D721Med (cell line): ENCODE measurements at places on chromosomes 5 and 9.

DNA sequence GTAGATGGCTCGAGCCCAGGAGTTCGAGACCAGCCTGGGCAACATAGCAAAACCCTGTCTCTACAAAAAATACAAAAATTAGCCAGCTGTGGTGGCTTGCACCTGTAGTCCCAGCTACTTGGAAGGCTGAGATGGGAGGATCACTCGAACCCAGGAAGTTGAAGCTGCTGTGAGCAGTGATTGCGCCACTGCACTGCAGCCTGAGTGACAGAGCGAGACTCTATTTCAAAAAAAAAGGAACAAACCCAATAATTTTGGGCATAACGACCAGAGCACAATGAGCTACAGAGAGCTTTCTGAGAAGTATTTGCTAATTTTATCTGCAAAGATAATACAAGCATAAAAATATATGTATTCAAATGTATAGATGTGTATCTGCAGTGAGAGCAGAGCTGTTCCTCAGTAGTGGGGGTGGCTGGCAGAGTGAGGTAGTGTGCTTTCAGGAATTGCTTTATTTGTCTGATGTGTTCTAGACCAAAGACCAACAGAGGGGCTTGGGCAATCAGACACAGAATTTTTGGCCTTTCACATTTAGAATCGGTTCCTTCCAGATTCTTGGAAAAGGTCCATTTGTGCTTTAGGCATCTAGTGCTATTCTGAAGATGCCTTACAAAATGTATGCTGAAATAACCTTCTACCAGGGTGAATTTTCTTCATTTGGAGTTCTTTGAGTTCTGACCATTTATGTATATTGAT lies 5.2 kb downstream of the DOCK8 start:
- no peak for DNase-seq

DNA sequence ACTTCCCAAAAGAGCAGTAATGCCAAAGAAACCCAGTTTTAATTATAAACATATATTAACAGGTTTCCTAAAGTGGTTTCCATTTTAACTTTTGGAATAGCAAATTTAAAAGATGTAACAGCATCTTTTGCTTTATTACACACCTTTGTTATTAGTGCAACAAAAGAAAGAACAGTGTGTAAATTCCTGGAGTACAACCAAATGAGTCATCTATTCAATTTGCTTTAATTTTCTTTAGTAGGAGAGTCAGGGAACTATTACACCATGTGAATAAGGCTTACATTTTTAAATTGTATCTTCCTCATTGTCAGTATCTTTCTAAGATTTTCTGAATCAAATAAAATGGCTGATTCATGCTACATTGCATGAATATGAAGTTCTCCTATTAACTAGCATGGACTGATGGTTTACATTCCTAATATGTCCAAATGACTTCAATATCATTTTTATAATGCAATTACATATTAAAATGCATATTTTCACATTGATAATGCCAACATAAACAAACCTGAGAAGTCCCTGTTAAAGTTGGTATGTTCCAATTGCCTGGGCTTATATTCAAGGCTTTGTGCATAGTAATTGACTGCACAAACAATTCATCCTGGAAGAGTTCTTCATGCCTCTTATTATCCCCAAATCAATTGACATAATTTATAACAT lies 22.5 kb downstream of the EDIL3 start:
- DNase-seq, result no peak

DNA sequence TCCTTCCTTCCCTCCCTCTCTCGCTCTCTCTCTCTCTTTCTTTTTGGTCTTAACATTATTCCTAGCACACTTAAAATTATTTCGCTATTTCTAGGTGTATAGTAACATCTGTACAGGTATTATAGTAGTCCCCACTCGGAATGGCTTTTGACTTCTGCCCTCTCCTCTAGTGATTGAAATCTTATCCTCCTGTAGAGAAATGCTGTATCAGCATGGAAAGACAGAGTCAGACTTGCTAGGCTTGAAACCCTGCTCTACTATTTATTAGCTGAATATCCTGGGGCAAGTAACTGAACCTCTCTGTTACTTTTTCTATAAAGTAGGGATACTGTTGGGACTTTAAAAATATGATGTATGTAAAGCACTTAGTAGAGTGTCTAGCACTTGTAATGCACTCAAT lies 681.9 kb upstream of the C9orf72 start:
- DNase-seq, result no peak

- no peak for DNase-seq
Measured at GRCh38 chr5:169298193-169298592, 2.7 kb downstream of the SLIT3 start.

GRCh38 chr5:139422307-139422893 lies 16.9 kb downstream of the DNAJC18 start:
- peak; percentile 76 for DNase-seq

DNA sequence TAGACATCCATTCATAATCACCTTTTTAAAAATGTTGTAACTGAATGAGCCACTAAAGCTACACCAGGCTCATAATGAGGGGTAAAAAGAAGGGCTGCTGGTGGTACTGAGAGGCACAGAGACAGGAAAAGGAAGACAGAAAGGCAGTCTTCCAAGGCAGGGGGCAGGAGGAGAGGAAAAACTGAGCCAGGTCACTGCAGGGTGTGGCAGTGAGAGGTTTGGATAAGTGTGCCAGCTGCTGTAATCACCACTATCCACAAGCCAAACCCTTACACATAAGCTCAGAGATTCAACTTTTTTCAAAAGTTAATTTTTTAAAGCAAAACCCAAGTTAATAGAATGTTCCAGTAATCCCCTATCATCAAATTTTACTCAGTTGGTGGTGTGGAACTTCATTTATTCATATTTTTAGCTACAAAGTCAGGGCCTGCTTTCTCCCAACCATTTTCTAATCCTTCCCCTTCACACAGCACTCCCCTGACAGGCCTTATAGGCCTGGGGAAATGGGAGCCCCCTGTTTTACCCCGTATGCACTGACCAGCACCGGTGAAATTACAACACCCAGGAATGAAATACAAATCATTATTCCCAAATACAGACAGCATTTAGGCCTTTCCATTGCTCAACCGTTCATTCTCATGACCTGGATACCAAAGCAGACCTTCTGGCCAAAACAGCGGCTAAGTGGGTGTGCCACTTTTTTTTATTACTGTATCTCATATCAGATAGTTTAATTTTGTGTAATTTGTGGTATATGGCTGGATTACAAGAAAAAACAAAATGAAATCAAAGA lies 76.3 kb downstream of the EFNA5 start:
- no peak for DNase-seq

DNA sequence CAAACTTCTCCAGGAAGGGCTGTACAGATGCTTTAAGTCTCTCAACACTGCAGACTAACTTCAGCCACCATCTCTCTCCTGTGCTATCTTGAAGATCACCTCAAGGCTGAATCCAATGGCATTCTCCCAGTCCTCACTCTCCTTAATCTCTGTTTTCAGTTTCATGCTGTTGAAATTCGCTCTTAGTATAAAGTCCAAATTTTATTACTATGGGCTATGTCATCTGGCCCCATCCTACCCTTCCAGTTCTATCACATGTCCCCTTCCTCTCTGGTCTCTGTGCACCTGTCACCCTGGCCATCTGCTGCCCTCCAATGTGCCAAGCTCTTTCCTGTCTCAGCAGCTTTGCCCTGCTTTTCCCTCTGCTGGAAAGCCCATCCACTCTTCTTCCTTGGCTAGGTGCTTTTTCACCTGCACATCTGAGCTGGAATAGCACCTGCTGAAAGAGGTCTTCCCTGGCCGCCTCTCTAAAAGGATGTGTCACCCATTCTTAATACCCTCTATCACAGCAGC lies 284.7 kb upstream of the MAP3K1 start:
- no peak for DNase-seq

GRCh38 chr5:137735555-137736284 lies at the start of gene KLHL3:
TSS of gene KLHL3 (minus strand) at chr5:137736089. CDS start at chr5:137735646, 443 bp downstream.
- DNase-seq, result no peak

DNA sequence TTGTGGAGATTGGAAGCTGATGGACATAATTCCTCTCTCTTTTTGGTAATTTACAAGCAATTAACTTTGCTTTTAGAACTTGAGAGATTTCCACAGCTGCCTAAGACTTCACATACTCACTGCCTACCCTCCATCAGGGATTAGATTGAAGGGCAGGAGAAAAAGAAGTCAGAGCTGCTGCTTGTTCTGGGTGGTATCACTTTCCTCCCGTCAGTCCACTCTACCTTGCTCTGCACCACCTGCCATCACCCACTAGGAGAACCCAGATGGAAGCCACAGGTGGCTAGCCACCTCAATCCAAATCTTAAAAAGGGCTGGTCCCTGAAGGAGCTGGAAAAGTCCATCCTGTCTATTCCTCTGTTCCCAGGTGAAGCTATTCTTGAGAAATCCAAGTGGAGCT lies 10.5 kb downstream of the IRF1 start:
- no peak for DNase-seq

GRCh38 chr9:137128862-137129455 lies 10.0 kb upstream of the GRIN1 start:
- no peak for DNase-seq

DNA sequence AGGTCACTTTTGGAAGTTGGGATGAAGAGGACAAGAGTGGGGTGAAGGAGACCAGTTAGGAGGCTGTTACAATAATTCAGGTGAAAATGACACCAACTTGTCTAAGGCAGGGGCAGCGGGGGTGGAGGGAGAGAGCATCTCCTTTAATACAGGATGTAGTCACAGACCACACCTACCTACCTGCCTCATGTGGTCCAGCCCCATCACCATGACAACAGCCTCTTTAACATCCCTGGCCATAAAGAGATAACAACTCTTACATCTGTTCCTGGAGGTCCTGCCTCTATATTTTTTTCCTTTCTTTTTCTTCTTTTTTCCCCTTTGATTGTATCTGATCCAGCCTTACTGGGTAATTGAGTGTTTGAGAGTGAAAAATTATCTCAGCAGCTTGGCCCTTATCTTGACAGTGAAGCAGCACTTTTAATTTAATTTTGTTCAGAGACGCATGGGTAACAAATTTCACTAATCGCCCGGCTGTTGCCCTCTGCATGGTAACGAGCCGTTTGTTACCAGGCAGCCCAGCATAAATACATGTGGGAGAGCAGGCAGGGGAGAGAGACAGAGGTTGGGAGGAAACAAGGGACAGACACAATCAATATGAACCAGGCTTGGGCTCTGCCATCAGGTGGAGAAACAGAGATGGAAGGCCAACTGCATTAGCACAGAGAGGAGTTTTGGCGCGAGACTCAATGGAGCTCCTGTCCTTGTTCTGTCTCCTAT lies 338.1 kb downstream of the ASTN2 start:
- DNase-seq, result no peak

GRCh38 chr9:96619124-96619465 lies 548 bp downstream of the CDC14B start:
- no peak for DNase-seq

GRCh38 chr9:34587271-34587670 lies 2.3 kb downstream of the CNTFR start:
- no peak for DNase-seq

GRCh38 chr9:91421128-91421765 lies 2.4 kb downstream of the NFIL3 start:
- no peak for DNase-seq

DNA sequence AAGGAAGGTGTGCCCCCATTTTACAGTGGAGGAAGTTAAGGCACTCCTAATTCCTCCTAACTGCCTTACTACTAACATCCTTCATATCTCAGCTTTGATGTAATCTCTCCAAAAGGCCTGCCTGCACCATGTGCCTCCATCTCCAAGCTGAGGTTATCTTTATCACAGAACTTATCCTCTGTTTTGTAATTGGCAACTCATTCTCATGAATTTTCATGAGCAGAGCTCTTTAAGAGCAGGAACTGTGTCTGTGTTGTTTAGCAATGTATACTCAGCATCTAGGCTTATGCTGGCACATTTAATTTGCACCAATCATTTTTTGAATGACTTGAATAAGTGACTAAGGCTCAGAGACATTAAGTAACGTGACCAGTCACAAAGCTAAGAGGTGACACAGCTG lies 147.9 kb upstream of the VLDLR start:
- no peak for DNase-seq

- no peak for DNase-seq
Measured at GRCh38 chr5:81003811-81004386, 43.7 kb downstream of the RASGRF2 start.

DNA sequence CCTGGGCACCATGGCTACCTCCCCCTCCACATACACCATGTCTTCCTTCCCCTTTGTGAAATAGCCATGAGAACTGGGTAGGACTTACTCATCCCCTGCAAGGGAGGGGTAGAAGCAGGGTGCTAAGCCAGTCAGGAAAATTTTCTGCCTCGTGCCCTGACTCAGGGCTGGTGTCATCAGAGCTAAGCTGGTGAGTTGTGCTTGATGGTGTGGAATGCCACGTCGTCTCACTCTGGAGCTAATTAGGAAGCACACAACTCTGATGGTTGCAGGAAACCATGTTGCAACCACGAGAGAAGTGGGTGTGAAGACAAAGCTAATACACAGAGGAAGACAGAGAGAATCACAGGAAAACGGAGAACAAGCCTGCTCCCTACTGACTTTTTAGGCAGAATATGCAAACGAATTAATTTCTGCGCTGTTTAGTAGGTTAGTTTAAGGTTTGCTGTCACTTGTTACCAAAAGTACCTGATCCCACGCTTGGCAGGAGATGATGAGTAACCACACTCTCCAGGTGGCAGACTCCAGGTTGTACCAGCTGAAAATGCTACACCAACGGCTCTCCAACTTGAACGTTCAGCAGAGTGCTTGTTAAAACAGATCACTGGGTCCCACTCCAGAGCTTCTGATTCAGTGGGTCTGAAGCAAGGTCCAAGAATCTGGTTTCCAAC lies 54.5 kb downstream of the STK10 start:
- DNase-seq, result no peak

- DNase-seq, result no peak
Measured at GRCh38 chr5:54357408-54358058, 47.2 kb upstream of the ARL15 start.

DNA sequence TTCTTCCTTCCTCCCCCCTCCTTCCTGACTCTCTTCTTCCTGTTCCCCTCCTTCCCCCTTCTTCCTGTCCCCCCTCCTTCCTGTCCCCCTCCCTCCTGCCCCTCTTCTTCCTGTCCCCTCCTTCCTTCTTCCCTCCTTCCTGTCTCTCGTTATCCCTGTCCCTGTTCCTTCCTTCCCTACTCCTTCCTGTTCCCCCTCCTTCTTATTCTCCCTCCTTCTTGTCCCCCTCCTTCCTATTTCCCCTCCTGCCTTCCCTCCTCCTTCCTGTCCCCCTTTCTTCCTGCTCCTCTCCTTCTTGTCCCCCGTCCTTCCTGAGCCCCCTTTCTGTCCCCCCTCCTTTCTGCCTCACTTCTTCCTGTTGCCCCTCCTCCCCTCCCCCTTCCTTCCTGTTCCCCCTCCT lies 70.6 kb downstream of the COL5A1 start:
- no peak for DNase-seq
